ENCODE measurements at places on chromosomes 3 and 15. TPM values are rescaled to one million over a fixed set of nuclear protein-coding genes. Genes with fewer than 3 reads are reported as not detected.

The AHSG gene
- total RNA-seq: not detected

- no peak for DNase-seq
Observed at GRCh38 chr3:185131602-185132256, 21.1 kb downstream of the C3orf70 start.

The TUSC2 gene
- total RNA-seq: 44.3 TPM

- DNase-seq: peak; percentile 7
Observed at GRCh38 chr15:44289259-44289790, 806 bp downstream of the GOLM2 start.

The CHRM5 gene
- total RNA-seq: 0.36 TPM

The ADAMTS17 gene
- 5.1 TPM for total RNA-seq

The SLC26A6 gene
- total RNA-seq: 11.3 TPM

The CFAP44 gene
- total RNA-seq: 4.9 TPM

The MKRN2OS gene
- not detected for total RNA-seq

DNA sequence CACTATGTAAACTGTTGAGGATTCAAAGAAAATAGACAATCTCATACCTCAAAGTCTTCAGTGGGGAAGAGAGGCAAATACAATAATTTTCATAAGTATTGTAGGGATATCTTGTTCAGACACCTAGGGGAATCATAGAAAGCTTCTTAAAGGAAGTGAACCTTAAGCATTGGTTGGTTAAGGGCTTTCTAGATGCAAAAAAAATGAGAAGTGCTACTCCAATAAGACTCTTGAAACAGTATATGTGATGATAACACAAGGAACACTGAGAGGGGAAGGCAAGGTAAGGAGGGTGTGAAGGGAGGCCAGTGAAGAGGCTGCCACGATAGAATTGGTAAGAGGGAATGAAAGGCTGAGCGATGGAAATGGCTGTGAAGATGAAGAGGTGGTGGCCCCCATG is 104.1 kb downstream of the TPRG1 start:
- no peak for DNase-seq

The EIF4E3 gene
- 0.83 TPM for total RNA-seq

- no peak for DNase-seq
Observed at GRCh38 chr15:98809273-98809672, 160.9 kb downstream of the IGF1R start.

The NTRK3 gene
- total RNA-seq: 0.39 TPM

DNA sequence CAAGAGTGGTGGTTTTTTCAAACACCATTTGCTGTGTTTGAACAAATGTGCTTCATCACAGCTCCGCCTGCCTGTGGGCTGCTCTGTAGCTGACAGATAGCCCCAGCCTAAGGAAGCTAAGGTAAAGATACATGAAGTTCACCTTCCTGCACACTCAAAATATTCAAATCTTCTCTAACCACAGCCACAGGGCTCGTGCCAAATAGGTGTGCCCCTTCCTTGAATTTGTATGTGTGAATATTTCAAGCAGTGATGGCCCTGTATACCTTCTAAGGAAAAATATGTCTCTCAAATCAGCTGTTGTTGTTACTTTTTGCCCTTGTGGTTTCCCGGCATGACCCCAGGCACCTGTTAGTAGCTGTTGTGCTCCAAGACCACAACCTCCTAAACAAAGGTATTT is 92.8 kb downstream of the CCNL1 start:
- DNase-seq: no peak

DNA sequence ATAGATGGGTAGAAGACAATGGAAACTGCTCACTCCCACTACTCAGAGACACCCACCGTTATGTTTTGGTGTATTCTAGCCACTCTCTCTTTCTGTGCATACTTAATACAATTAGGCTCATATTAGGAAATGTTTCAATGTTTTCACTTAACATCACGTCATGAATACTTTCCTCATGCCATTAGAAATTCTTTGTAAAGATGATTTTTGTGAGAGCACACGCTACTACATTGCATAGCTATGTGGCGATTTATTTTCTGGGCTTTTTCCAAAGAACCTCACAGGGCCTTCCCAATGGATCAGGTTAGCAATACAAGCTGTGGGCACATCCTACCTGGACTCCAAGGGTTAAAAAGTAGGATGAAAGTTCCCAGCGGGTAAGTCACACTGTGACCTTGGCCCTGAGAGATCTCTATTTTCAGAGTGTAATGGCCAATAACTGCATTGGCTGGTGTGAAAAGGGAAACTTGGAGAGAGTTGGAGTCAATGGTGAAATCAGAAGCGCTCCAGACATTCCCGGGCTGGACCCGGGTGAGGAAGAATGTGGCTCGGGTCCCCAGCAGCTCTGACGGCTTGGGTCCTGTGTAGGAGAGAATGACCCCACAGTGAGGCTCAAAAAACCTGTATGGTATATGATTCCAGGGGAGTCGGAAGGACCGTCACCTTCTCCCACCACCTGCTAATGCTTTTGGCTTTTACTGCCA is 25.8 kb upstream of the TGM5 start:
- DNase-seq: no peak

Data from Daoy (cell line).